ENCODE measurements at places on chromosomes 12 and 14. TPM values are rescaled to one million over a fixed set of nuclear protein-coding genes. Genes with fewer than 3 reads are reported as not detected.

Gene MFAP5
- 12.3 TPM for total RNA-seq

Gene LRP1-AS
- total RNA-seq: not detected

Gene SPIC
- total RNA-seq: not detected

Gene RERG
- total RNA-seq: 6.3 TPM

Gene GPRC5D
- total RNA-seq: not detected

Gene CFAP251
- 4.2 TPM for total RNA-seq

Gene FANCM
- 10.2 TPM for total RNA-seq

Gene TRIAP1
- 27.8 TPM for total RNA-seq

Gene ZNF84
- total RNA-seq: 28.5 TPM

Gene TAS2R7
- total RNA-seq: not detected
